Neural crest cell (in vitro differentiated cells): ENCODE measurements at places on chromosomes 7 and 10. TPM values are rescaled to one million over a fixed set of nuclear protein-coding genes. Genes with fewer than 3 reads are reported as not detected.

DNA sequence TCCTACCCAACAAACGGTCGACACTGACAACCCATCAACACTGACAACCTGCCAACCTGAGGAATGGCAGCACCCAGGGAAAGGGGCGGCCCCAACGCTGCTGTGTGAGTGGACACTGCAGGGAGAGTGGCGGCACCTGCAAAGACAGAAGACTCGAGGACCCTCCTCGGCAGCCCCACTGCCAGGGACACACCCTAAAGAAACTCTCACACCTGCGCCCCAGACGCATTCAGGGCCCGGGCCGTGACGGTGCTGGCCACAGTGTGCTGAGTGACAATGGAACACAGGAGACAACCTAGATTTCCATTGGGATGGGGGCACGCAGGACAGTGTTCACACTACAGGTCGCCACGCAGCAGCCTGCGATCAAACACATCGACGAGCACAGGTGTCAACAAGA lies 3.6 kb downstream of the CAMK2B start:
- no peak for DNase-seq

- DNase-seq = no peak
Observed at GRCh38 chr10:6562221-6562620, 17.9 kb downstream of the PRKCQ start.

GRCh38 chr10:113689057-113689456 lies 9.3 kb downstream of the CASP7 start:
- DNase-seq = no peak

DNA sequence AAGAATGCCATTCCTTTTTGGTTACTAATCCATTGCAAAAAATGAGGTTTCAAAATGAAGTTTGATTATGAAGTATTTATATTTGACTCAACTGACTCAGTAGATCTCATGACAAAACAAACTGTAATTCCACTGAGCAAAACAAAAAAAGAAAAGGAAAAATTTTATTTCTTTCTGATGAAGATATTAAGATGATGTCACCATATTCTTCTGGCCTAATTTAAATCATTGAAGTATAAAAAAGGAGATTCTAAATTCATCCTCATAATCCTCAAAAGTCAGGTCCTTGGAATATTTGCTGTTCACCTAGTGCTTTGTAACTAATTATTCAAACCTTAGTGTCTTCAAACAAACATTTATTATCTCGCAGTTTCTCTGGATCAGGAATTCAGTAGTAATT lies 1183.7 kb downstream of the CNTNAP2 start:
- DNase-seq = no peak

- DNase-seq = no peak
Observed at GRCh38 chr7:137287651-137288258, 55.8 kb downstream of the PTN start.

GRCh38 chr7:141133646-141134045 lies 59.8 kb downstream of the TMEM178B start:
- DNase-seq = no peak

DNA sequence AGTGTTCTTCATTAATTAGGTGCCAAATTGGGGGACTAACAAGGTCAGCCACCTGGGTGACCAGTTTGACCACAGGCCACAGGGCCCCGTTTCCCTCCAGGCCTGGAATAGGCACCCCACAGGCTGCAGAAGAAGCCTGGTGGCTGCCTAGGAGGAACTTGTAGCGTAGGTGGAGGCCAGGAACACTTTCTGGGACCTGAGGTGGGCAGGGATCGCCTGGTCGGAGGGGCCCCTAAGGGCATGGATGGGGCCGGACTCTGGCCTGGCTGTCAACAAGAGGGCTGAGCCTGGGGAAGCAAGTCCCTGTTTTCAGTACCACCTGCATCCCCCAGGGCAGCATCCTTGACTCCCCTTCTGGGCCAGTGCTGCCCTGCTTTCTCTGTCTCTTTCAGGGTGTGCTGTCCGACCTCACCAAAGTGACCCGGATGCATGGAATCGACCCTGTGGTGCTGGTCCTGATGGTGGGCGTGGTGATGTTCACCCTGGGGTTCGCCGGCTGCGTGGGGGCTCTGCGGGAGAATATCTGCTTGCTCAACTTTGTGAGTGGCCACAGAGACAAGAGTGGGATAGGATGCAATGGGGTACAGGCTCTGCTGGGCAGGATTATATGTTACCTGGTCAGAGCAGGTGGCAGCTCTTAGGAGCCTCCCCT lies 30.7 kb upstream of the SH2D4B start:
- DNase-seq = no peak

DNA sequence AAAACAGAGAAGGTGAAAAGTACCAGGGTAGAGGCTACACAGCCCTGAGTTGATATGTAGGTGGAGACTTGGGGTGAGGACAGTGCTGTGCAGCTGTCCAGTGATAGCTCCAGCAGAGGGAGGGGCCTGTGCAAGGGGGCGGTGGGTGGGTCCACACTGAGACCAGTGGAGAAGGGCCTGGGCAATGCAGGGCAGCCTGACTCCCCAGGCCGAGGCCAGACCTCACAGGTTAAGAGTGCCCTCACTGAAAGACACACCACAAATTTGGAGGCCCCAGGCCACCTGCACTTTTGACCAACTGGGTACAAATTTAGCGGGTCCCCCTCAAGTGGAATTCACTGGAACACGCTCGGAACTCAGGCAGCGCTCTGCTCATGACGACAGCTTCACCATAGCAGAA lies 6.7 kb upstream of the RASGEF1A start:
- DNase-seq = no peak

DNA sequence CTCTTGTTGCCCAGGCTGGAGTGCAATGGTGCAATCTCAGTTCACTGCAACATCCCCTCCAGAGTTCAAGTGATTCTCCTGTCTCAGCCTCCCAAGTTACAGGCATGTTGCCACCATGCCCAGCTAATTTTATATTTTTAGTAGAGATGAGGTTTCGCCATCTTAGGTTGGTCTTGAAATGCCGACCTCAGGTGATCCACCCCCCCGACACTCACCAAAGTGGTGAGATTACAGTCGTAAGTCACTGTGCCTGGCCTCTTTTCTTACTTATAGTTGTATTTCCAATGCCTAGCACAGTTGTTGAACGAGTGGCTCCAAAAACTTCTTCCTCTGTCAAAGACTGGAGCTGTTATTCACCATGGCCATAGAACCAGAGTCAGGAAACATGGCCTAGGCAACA lies 6.7 kb downstream of the RNF216 start:
- no peak for DNase-seq

DNA sequence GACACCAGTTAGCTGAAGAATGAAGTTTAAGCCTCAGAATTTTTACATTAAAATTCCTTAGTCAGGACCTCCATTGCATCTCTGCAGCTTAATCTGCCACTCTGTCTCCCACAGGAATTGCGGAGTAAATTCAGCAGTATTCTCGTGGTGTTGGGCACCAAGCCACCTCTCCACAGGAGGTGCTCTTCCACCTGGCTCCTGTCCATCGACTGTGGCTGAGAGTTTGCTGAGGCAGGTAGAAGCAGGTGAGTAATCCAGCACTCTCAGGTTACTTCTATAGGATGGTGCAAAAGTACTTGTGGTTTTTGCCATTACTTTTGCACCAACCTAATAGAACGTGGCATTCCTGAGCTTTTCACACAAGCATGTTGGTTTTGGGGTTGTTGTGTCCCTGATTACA lies 134.1 kb downstream of the GFRA1 start:
- no peak for DNase-seq

EPDR1 gene
- total RNA-seq = 3.7 and 4.1 TPM in 2 replicates

LRRC61 gene
- total RNA-seq = 23.2 and 26.3 TPM in 2 replicates

DKK1 gene
- 3.3 and 3.9 TPM in 2 replicates for total RNA-seq

PARD3 gene
- 50.1 and 51.2 TPM in 2 replicates for total RNA-seq

COL1A2 gene
- total RNA-seq = 98.8 and 110 TPM in 2 replicates
